ENCODE measurements at places on chromosomes 2 and 18.

- no peak for DNase-seq
Measured at GRCh38 chr2:206275312-206276055, 1.0 kb downstream of the ZDBF2 start.

GRCh38 chr2:240435948-240436682 lies 652 bp downstream of the GPC1 start:
- DNase-seq: no peak

- no peak for DNase-seq
Measured at GRCh38 chr2:108588070-108588668, 53.9 kb downstream of the LIMS1 start.

- DNase-seq: no peak
Measured at GRCh38 chr2:241153616-241154015, 3.3 kb downstream of the PPP1R7 start.

DNA sequence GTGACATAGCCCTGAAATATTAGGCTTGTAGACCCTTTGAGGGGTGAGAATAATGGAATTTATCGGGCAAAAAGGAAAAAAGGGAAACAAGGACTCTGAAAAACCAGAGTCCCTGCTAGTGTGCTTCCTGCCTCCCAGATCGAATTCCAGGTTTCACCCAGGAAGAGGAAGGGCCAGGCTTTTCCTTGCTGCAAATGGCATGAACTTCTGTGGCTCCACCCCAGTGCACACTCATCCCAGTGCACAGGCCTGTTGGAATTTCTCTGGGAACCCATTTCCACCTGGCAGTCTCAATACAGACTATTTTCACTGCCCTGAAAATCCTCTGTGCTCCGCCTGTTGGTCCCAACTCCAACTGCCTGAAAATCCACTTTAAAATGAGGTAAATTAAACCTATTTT lies 29.9 kb downstream of the C18orf54 start:
- no peak for DNase-seq

- DNase-seq: no peak
Measured at GRCh38 chr2:182672466-182673165, 43.4 kb upstream of the DNAJC10 start.

DNA sequence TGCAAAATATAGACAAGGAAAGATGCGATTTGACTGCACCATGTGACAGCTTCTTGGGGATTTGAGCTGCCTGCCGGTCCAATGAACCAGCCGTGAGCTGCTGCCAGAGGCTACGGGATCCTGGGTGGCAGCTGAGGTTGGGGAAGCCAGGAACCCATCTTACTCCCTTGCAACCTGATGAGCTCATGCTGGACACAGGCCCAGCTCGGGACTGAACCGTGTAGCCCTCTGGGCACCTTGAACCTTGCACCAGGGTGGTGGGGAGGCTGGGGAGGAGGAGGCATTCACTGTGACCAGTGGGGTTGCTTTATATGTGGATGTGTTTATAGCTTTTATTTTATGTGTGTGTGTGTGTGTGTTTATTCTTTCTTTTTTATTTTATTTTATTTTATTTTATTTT lies 9.1 kb downstream of the ALPI start:
- no peak for DNase-seq

DNA sequence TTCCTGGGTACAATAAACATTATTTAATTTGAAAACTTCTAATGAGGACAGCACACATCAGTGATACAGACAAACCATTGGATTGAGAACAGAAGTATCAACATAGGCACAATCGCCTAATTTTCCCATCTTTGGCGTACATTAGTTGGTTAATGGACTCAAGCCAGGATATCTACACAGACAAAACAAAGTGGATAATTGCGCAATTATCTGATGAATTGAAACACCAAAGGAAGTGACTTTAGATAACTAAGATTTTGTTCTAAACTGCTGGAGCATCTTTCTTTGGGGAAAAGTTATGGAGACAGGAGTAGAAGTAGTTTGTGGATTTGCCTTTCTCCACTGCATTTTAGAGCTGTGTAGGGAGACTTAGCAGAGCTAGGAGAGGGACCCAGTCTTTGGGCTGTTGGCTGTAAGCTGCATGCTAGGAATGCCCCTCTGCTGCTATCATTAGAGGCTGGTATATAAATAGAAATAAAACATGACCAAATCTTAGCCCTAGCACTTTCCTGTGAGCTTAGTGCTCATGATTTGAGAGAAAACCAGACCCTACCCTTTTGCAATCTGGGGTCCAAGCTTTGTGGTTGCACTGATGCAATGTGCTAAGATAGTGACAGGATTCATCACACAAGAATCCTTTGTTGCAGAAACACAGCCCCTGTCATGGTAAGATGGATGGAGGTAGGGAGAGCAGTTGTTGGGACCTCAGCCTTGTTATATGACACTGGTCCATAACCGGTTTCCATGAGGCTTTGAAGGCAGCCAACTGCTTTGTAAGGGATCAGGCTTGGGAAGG lies 264.5 kb upstream of the PIK3C3 start:
- no peak for DNase-seq

DNA sequence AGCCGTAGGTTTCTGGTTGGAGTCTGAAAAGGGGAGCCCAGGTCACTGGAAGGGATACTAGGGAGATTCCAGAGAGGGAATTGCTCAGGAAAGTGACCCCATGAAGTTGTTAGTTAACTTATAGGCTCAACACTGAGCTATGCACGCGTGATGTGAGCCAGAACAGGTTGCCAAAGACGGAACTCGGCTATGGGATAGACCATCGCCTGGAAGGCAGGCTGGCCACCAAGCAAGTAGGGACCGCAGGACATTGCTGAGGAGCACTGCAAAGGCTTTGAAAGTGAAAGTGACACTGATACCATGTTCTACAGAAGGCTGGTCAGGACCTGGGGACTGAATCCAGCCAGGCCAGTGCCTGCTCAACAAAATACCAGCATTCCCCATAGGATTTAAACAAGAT lies 7.3 kb downstream of the FARP2 start:
- DNase-seq: no peak

GRCh38 chr18:75538727-75539126 lies 111.2 kb upstream of the SMIM21 start:
- no peak for DNase-seq

- no peak for DNase-seq
Measured at GRCh38 chr2:30702694-30703093, 104.6 kb downstream of the CAPN13 start.

GRCh38 chr2:206562375-206562774 lies 79.9 kb upstream of the FAM237A start:
- no peak for DNase-seq

- no peak for DNase-seq
Measured at GRCh38 chr2:210630873-210631560, 74.6 kb downstream of the CPS1 start.

- no peak for DNase-seq
Measured at GRCh38 chr18:80201739-80202138, 45.6 kb downstream of the PARD6G start.

DNA sequence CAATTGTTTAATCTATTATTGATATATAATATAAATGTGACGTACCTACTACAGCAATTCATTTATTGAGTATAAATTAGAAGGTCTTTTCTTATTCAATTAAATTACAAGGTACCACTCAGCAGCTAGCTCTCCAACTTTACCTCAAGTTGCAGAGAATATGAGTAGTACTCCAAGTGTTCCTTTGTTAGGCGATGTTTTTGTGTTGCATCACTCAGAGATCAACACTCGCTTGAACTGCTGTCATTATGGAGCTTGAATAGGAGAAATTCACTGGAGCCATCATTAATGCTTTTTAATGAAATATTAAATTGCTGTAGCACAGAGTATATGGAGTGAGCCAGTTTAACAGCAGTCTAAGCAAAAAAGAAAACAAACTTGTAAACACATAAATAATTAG lies 320.0 kb downstream of the FSIP2 start:
- DNase-seq: no peak

DNA sequence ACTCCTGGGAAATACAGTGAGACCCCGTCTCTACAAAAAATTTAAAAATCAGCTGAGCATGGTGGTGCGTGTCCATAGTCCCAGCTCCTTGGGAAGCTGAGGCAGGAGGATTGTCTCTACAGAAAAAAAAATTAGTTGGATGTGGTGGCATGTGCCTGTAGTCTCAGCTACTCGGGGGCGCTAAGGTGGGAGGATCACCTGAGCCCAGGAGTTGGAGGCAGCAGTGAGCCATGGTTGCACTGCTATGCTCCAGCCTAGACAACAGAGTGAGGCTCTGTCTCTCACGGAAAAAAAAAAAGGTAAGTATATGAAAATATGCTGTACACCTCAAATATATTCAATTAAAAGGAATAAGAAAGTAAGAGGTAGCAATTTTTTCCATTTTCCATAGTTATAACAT lies 92.5 kb upstream of the TGIF1 start:
- no peak for DNase-seq

GRCh38 chr18:23235860-23236259 lies 100.6 kb downstream of the CABLES1 start:
- no peak for DNase-seq

DNA sequence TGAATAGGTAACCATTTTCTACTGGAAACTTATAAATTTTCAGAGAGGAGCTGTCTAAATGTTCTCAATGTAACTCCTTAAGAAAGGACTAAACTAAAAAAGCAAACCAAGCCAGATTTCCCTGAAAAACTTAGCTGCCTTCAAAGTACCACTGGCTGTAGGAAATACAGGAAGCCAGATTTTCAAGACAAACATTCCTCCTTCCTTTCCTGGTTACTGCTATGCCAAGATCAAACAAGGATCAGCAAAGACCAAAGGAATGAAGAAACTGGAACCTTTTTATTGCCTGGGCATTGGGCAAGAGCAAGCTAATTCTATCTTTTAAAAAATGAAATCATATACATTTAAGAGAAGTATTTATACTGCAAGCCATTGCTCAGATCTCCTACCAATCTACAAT lies 212.7 kb downstream of the DYM start:
- no peak for DNase-seq

DNA sequence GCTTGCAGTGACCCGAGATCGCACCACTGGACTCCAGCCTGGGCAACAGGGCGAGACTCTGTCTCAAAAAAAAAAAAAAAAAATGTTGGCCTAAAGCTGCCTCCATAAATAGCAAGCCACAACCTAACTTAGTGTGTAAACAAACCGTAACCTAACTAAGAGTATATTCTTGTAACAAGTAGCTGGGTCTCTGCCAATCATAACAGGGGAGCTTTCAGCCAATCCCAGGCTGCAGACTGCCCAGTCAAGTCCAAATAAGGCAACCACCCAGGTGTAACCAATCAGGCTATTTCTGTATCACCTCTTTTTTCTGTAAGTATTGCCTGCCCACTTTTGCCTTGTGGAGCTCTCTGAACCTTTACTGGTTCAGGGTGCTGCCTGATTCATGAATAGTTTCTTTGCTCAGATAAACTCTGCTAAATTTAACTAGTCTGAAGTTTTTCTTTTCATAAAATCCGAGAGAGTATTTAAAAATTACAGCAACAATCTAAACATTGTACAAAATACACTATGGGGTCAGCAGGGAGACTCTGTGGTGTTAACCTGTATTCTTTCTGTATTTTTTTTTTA lies 4.5 kb downstream of the PSTPIP2 start:
- no peak for DNase-seq

- DNase-seq: no peak
Measured at GRCh38 chr18:34550902-34551301, 159.2 kb upstream of the DTNA start.

- DNase-seq: no peak
Measured at GRCh38 chr2:12737738-12738485, 21.2 kb downstream of the TRIB2 start.

- DNase-seq: no peak
Measured at GRCh38 chr2:128591022-128591860, 272.6 kb upstream of the HS6ST1 start.

DNA sequence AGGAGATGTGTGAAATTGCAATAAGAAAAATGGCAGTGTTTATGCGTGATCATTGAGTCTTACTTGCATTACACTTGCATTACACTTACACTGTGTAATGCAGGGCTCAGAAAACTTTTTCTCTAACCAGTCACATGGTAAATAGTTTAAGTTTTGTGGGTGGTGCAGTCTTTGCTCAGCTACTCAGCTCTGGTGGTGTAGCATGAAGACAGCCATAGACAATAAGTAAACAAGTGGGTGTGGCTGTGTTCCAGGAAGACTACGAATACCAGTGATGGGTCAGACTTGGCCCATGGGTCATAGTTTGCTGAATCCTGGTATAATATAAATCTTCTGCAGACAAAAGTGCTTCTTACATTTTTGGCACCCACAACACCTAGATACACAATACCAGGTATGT lies 115.6 kb upstream of the CYP1B1 start:
- no peak for DNase-seq

DNA sequence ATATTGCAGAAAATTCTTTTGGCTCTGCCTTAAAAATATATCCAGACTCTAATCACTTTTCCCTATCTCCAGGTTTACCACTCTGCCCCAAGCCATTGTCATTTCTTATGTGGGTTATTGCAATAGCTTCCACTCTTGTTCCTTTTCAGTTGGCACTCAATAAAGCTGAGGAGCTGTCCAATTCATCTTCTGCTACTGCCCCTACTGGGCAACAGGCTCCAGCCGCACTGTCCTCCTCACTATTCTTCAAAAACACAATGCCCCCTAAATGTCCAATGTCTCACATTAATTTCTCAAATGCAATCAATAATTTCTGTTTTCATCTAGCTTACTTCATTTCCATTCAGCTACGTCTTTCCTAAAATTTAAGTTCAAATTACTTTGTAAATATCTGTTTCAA lies 1262.5 kb upstream of the CDH2 start:
- DNase-seq: no peak

DNA sequence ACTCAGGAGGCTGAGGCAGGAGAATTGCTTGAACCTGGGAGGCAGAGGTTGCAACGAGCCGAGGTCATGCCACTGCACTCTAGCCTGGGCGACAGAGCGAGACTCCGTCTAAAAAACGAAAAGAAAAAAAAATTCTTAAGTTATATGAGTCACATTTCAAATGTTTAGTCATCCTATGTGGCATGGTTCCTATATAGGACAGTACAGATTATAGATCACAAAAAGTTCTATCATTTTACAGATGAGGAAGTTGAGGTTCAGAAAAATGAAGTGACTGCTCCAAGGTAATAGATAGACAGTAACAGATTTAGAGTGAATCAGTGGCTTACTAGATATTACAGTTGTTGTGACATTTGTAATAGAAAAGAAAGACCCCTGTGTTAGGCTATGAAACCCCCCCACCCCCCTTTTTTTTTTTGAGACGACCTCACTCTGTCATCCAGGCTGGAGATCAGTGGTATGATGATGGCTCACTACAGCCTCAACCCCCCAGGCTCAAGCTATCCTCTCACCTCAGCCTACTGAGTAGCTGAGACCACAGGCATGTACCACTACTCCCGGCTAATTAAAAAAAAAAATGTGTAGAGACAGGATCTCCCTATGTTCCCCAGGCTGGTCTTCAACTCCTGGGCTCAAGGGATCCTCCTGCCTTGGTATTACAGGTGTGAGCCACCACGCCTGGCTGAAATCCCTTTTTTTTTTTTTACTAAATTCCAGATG lies 22.7 kb downstream of the PTPN4 start:
- DNase-seq: no peak

GRCh38 chr18:70233974-70234373 lies 28.5 kb upstream of the RTTN start:
- DNase-seq: no peak

- no peak for DNase-seq
Measured at GRCh38 chr2:134985061-134985460, 62.2 kb downstream of the MAP3K19 start.

All from anterior cingulate cortex (tissue), 58 donors.